Activated CD4-positive, alpha-beta T cell treated with anti-CD3 and anti-CD28 coated beads for 36 hours (primary cell): ENCODE measurements at places on chromosomes 4 and X. TPM values are rescaled to one million over a fixed set of nuclear protein-coding genes. Genes with fewer than 3 reads are reported as not detected.
A peak's percentile ranks its signal among the peaks of the same experiment; 100 is the strongest.

- no peaks in the 10 kb centered on the region for H3K27me3 ChIP-seq
- H3K36me3 ChIP-seq, result no peaks in the 10 kb centered on the region
- H3K27ac ChIP-seq, result no peak overlapping the region
- no peaks in the 10 kb centered on the region for H3K4me1 ChIP-seq
These were observed 408.2 kb downstream of the SMARCA1 start for GRCh38 chrX:129115104-129115503.

ARHGAP6 gene
- total RNA-seq, result not detected

DNA sequence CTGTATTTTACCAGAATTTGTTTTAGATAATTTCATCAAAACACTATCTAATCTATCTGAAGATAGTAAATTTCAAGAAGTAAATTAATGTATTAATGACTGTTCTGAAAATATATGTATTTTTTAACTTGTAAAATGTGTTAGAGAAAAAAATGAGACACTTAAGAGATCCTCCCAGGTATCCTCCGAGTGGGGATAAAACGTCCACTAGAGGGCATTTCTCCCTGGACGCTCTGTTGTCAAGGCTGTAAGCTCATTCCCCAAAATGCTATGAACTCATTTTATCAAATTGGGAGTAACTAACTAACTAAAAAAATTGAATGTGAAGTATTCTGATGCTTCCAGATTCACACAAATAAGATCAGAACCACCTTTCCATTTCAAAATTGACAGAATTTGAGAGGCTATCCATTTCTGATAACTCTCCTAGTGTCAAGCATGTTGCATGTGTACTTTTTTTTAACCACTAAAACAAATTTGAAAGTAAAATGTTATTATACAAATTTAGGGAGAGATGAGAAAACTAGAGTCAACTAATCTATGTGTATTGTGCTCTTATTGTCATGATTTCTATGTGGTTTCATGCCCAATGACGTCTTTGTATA is 337.3 kb upstream of the HS3ST1 start:
- H3K27me3 ChIP-seq, result peaks cover 2% of the 10 kb centered on the region
- H3K4me1 ChIP-seq, result no peaks in the 10 kb centered on the region
- peak; percentile 38 for DNase-seq
- H3K4me3 ChIP-seq, result no peak overlapping the region
- no peaks in the 10 kb centered on the region for H3K36me3 ChIP-seq
- H3K27ac ChIP-seq, result no peak overlapping the region

DNA sequence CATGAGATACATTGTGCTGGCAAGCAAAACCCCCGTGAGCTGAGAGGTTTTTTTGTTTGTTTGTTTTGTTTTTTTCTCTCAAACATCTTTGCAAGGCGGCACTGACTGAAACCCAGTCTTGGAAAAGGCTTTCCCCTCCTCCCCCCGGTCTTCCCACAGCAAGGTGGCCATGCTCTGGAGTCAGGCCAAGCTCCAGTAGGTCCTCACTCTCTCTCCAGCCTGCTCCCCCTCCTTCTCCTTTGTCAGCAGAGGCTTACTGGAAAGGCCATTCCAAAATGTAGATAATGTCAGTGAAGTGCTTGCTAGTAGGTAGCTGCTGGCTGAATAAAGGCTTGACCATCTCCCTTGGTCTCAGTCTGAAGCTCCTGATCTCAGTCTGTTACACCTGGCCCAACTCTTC is 32.6 kb downstream of the FRMPD3 start:
- H3K4me1 ChIP-seq, result no peaks in the 10 kb centered on the region
- H3K27ac ChIP-seq, result no peak overlapping the region
- DNase-seq, result no peak
- peaks cover 4% of the 10 kb centered on the region for H3K27me3 ChIP-seq
- H3K4me3 ChIP-seq, result no peak overlapping the region

- H3K27me3 ChIP-seq, result no peaks in the 10 kb centered on the region
- DNase-seq, result peak; percentile 83
- peaks cover 34% of the 10 kb centered on the region for H3K4me1 ChIP-seq
- H3K36me3 ChIP-seq, result no peaks in the 10 kb centered on the region
- peak overlapping the region; percentile 82 for H3K27ac ChIP-seq
These were observed 19.9 kb upstream of the MXD4 start for GRCh38 chr4:2281575-2282343.

CRMP1 gene
- total RNA-seq, result not detected

- H3K27ac ChIP-seq, result no peak overlapping the region
- no peak for DNase-seq
- H3K4me1 ChIP-seq, result no peaks in the 10 kb centered on the region
These were observed 35.5 kb upstream of the SMAD1 start for GRCh38 chr4:145446184-145446583.

- H3K4me1 ChIP-seq, result peaks cover 18% of the 10 kb centered on the region
- no peak for DNase-seq
- H3K4me3 ChIP-seq, result no peak overlapping the region
- no peaks in the 10 kb centered on the region for H3K27me3 ChIP-seq
- H3K36me3 ChIP-seq, result peaks cover 29% of the 10 kb centered on the region
These were observed 5.5 kb downstream of the SAT1 start for GRCh38 chrX:23788521-23788920.

DNA sequence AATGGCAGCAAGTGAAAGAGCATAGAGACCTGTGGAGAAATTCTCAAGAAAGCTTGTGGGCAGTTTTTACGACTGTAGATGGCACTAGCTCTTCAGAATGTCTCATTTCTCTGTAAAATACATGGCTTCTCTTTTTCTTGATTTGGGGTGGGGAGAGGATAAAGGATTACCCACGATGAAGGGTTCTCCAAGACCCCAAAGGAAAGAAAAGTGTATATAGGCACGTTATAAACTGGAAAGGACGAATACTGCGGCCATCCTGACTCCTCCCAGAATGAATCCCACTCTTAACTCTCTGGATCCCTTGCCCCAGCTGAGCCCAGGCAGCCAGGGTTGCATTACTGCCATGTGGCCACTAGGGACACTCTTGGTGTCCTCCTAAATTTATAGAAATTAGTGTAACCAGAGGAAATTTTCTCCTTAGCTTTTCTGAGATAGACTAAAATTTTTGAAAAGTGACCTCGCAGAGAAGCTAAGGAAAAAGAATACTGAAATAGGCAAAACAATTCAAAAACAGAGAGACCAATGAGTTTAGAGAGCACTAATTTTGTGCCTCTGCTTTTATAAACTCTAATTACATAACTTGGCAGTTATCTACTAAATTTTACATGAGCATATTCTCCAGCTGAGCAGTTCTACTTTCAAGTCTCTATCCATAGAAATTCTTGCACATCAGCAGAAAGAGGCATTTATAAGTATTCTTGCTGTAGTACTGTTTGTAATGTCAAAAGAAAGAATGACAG is 37.8 kb upstream of the PCDH19 start:
- peak; percentile 24 for DNase-seq
- H3K4me3 ChIP-seq, result no peak overlapping the region
- H3K4me1 ChIP-seq, result no peaks in the 10 kb centered on the region
- no peaks in the 10 kb centered on the region for H3K36me3 ChIP-seq
